ENCODE measurements at places on chromosomes 4 and X. TPM values are rescaled to one million over a fixed set of nuclear protein-coding genes. Genes with fewer than 3 reads are reported as not detected.

DNA sequence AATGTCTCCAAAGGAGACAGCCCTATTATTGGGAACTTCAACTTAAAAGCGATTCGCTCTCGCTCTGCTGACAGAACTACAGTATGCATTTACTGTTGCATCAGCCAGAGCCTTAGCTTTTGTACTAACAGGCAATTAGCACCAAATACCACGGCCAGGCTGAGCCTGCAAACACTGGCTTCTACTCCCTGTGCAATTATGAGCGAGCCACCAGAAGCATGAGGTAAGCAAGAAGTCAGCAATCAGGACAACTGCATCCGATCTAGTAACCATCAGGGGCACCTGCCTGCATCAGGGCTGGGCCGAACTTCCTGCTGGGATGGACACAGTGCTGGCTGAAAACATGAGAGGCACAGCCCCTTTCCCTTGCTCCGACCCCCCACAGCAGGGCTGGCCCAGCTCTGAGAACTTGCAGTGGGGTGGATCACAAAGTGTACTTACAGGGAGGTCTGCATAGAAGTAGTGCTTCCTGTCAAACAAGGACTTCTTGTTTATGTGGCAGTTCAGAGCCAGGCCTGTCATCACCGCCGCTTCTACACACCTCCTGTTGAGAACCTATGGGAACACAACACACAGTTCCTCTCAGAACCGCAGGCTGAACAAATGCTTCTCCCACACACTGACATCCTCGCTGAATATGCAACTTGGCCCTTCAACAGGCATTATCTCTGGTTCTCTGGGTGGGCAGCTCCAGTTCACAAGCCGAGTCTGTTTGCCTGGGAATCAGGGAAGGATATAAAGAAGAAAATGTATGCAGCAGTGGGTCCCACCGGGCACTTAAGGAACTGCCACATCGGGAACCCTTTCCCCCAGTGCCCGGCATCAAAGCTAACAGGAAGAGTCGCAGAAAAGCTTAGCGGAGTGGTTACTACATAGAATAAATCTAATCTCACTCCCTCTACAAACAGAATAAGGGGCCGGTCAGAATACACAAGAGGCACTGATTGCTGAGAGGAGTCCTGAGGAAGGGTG lies 41.5 kb downstream of the GATB start:
- H3K36me3 ChIP-seq: peaks cover 3% of the 10 kb centered on the region

DNA sequence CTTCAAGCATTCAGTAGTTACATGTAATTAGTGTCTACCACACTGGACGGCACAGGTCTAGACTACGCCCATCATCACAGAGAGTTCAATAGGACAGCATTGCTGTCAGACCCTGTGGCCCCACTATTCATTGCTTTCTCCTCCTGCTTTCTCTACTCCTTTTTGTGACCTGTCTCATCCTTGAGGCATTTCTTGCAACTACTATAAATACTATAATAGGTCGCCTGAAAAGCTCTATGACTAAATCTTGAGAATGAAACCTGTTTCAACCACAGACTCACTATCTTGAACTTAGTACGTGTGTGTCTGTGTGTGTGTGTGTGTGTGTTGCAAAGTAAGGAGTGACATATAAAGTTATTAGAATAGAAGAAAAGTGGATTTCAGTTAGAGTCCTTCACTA lies 252.9 kb upstream of the KLF3 start:
- H3K4me1 ChIP-seq: no peaks in the 10 kb centered on the region
- H3K36me3 ChIP-seq: no peaks in the 10 kb centered on the region
- no peaks in the 10 kb centered on the region for H3K27me3 ChIP-seq
- no peak for DNase-seq
- H3K4me3 ChIP-seq: no peak overlapping the region

DNA sequence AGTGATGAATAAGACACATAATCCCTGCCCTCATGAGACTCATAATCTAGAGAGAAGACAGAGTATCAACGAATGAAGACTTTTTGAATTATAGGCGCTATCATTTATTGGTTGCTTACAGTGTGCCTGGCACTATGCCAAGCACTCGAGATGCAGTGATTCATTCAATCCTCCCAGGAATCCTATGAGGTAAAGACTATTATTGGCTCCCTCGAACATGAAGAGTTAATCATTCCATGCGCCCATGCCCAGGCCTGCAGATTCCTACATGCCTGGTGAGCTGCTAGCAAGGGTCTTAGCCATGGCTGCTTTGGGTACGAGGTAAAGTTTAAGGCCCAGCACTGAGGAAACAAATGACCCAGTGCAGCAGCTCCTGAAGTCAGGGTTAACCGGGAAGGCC lies 47.0 kb downstream of the TEX13B start:
- H3K36me3 ChIP-seq: no peaks in the 10 kb centered on the region
- no peaks in the 10 kb centered on the region for H3K27me3 ChIP-seq
- H3K27ac ChIP-seq: no peak overlapping the region
- no peak overlapping the region for H3K4me3 ChIP-seq

- H3K27ac ChIP-seq: no peak overlapping the region
- no peaks in the 10 kb centered on the region for H3K36me3 ChIP-seq
- H3K27me3 ChIP-seq: no peaks in the 10 kb centered on the region
- H3K4me3 ChIP-seq: no peak overlapping the region
- DNase-seq: no peak
Measured at GRCh38 chr4:126777649-126778048, 855.1 kb upstream of the INTU start.

- no peaks in the 10 kb centered on the region for H3K4me1 ChIP-seq
- peaks cover 4% of the 10 kb centered on the region for H3K36me3 ChIP-seq
- H3K27ac ChIP-seq: no peak overlapping the region
- no peaks in the 10 kb centered on the region for H3K27me3 ChIP-seq
- DNase-seq: no peak
Measured at GRCh38 chr4:48409203-48409602, 67.9 kb downstream of the SLAIN2 start.

DNA sequence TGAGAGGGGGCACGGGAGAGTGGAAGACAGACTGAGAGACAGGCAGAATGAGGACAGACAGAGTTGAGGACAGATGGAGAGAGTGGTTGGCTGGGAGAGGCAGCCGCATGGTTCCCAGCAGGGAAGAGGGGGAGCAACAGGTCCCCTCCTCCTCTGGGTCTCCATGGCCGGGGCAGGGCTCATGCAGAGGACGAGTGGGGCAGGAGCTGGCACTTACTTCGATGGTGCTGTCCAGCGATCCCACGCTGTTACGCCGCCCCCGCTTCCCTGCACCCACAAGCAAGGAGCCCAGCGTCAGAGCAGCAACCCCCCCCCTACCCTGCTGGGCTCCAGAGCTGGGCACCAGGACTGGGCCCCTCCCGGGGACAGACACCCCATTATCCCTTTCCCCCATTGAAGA lies 10.6 kb upstream of the KDM5C start:
- H3K36me3 ChIP-seq: no peaks in the 10 kb centered on the region
- DNase-seq: no peak
- H3K4me1 ChIP-seq: no peaks in the 10 kb centered on the region
- H3K4me3 ChIP-seq: no peak overlapping the region
- H3K27ac ChIP-seq: no peak overlapping the region

The ASB12 gene
- not detected for total RNA-seq

- no peak overlapping the region for H3K27ac ChIP-seq
- no peaks in the 10 kb centered on the region for H3K27me3 ChIP-seq
- H3K4me3 ChIP-seq: no peak overlapping the region
- peaks cover 11% of the 10 kb centered on the region for H3K36me3 ChIP-seq
- no peak for DNase-seq
Measured at GRCh38 chrX:287670-288069, 6.5 kb downstream of the PLCXD1 start.
